ENCODE measurements at places on chromosomes 1 and 21. TPM values are rescaled to one million over a fixed set of nuclear protein-coding genes. Genes with fewer than 3 reads are reported as not detected.
A peak's percentile ranks its signal among the peaks of the same experiment; 100 is the strongest.

DNA sequence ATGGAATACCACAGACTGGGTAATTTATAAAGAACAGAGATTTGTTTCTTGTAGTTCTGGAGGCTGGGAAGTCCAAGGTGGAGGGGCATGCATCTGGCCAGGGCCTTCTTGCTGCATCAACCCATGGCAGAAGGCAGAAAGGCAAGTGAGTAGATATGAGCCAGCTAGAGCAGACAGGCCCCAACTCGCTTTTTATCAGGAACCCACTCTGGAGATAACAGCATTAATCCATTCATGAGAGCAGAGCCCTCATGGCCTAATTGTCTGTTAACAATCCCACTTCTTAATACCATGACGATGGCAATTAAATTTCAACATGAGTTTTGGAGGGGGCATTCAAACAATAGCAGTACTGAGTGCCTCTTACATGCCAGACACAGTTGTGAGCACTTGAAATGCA lies 87.2 kb upstream of the SOX13 start:
- DNase-seq = no peak

DNA sequence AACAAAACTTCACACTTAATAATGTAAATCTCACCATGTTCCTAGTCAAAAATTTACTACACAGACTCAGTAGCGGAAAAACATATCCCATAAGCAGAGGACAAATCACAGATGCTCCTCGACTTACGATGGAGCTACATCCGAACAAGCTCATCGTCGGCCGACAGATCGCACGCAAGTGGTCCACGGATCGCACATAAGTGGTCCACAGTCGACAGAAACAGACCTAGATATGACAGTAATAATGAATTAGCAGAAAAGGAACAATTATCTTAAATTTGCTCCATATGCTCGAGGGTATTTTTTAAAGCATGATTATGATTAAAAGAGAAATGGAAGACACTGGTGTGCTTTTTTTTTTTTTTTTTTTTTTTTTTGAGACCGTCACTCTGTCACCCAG lies 36.3 kb downstream of the WDR4 start:
- no peak for DNase-seq

DNA sequence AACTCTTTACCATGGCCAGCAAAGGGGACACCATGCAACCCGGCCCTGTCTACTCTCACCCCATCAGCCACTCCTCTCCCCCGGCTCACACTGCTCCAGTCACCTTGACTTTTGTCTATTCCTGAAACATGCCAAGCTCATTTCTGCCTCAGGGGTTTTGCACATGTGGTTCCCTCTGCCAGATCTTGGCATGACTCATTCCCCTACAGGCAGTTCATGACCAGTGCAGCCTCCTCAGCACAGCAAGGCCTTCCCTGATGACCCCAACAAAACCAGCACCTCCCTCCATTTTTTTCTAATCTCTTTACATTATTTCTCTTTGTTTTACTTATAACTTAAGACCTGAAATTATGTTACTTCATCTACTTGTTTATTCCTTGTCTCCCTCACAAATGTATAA lies 58.6 kb upstream of the GJB5 start:
- no peak for DNase-seq

DNA sequence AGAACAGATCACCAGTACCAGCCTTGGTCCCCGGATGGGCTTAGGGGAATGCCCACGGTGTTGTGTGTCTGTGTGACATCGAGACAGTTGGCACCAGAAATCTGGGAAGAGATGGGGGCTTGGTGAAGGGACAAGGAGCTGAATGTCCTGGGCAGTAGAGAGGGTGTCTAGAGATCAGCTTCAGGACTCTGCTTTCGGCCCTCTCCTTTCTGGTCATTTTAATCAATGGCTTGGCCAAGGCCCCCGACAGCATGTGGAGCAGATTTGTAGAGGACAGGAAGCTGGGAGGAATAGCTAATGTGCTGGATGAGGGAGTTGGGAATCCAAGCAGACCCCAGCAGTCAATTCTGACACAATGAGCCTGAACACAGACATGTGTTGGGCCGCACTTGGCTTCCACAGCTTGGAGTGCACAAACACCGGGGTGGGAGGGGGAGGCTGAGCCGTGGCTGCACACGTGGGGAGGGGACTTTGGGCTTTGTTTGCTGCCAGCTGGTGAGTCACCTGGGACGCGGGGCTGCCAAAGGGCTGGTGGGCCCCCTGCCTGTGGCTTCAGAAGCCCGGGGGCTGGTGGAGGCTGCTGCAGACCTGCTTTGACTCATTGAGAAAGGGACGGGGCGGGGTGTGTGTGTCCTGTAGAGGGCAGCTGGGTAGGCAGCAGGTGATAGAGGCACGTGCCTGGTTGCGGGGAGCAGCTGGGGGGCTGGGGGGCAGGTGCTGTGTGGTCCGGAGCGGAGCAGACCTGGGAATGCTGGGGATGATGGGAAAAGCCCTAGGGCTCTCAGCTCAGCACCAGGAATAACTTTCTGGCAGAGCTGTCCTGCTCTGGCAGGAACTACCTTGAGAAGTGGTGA lies 20.9 kb downstream of the SLC1A7 start:
- peak; percentile 86 for DNase-seq

The APH1A gene
- total RNA-seq = 102 TPM

The S100A2 gene
- total RNA-seq = 1.3 TPM

The RYR2 gene
- total RNA-seq = 822 TPM

The DCAF6 gene
- 172 TPM for total RNA-seq

The RBP7 gene
- total RNA-seq = 48.6 TPM

Data from heart left ventricle (tissue), 16 donors.